ENCODE measurements at places on chromosomes 1 and 21.

DNA sequence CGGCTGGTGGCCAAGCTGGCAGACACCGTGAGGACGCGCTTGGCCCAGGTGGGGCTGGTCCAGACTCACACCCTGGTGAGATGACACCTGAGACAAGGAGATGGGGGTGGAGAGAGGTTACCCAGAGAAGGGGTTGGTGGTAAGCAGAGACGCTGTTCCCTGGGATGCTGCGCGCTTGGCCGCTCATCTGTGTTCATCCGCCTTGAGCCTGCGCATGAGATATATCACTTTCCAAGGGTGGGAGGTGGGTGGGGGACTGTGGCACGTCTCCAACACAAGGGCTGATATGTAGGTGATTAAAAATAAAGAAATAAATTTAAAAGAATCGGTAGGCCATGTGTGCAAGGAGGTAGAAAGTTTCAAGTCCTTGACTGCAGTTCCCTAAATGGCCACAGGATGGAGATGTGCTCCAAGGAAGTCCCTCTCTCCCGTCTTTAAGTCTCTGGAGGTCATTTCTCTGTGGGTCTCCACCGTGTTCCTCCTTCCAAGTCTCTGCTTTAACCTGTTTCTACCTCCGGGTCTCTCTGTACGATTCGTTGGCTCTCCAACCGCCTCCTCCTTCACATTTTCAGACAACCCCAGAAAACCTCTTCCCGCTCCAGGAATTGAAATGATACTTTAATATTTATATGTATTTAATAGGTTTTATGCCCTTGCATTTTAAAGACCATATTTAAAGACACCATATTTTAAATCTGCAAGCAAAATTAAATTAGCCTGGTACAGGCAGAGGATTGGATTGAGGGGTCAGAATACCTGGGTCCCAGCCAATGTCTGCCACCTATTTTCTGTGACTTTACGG is 4.5 kb downstream of the TTC24 start:
- no peak for DNase-seq

DNA sequence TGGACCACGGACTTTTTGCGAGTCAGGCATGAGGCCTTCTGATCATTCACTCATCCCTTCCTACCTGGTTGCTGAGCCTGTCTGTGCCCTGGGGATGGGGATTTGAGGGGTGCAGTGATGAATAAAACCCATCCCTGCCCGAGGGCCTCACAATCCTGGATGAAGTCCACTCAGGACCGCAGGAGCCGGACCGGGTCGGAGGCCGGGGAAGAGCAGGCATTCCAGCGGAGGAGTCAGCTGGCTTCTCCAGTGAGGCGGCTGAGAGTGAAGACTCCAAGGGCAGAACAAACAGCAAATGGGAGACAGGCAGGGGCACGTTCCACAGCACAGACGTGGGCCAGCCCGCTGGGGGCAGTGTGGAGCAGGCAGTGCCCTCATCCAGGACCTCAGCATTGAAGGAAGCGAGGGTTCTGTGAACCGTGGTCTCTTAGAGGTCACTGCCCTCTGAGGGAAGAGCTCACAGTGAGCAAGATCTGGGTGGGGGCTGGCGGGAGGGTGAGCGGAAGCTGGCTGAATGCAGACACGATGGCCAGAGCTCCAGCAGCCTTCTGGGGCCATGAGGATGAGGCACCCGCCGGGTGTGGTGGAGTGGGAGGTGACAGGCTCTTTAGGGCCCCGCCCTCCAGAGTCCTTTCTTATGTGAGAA is 10.9 kb upstream of the LRRC3 start:
- no peak for DNase-seq

DNA sequence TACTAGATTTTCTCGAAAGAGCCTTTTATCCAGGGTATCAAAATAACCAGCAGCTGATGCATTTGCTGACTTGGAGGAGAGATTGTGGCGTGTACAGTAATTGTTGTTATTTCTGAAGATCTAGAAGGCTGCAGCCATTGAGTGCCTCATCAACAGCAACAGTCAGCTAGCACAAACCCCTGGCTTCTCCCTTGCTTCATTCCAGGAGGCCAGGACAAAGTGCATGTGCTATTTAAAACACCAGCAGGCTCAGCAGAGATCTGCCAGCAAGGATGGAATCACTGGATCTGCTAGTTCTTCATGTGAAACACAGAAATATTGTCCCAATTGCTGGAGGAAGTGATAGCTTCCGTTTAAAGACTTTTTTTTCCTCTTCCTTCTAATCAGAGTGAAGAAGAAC is 2.8 kb upstream of the NGF start:
- DNase-seq = no peak

DNA sequence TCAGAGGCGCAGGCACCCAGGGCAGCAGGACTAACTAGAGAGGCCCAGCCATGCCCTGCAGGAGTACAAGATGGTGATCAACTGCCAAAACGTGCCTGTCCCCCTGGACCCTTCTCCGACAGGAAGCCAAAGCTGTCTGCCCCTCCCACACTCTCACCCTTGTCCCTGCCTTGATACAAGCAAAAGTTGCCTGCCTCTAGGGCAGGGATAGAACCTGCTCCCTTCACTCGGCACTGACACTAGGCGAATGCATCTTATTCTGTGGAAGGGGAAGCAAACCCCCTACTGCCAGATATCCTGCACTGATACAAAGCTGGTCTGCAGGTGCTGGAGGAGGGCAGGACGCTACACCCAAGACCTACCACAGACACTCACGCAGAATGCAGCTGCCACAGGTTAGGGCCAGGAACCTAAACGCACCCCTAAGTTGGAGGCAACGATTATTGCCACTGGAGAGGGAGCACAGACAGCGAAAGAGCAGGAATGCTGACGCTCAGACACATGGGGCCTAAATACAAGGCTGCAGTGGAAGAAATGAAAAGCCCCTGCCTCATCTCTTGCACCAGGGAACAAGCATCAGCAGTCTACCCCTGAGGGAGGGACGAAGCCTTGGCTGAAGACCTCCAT is 3.7 kb downstream of the TARBP1 start:
- no peak for DNase-seq

GRCh38 chr1:204123376-204123775 is 28.5 kb downstream of the ETNK2 start:
- no peak for DNase-seq

- no peak for DNase-seq
Observed at GRCh38 chr1:110765640-110766335, 91.0 kb upstream of the KCNA3 start.

GRCh38 chr1:18803151-18803791 is 56.2 kb downstream of the TAS1R2 start:
- DNase-seq = no peak

DNA sequence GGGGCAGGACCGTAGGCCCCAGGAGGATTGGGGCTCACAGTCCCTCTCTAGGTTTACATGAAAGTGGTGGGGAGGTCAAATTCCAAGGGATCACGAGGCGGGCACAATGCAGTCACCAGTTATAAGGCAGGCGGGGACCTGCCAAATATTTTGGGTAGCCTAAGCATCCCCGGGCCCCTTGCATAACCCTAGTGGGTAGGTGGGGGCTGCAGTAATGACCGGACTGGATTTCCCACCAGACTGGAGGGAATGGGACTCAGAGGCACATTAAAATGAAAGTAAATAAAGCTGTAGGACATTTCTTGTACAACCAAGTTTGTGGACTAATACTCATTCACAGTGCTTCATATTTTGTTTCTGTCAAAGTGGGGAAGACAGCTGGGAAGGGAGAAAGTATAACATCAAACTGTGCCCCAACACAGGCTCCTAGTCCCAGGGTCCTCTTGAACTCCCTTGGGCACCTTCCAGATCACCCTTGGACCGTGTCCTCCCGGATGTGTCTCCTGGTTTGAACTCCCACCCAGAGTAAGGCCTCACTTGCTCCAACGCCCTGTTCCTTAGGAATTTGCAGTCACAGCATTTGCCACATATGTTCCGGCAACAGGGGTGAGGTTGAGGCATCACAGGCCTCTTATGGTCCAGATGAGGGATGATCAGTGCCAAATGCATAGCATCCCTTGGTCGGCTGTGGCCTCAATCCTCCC is 28.4 kb upstream of the KIAA0040 start:
- DNase-seq = no peak

DNA sequence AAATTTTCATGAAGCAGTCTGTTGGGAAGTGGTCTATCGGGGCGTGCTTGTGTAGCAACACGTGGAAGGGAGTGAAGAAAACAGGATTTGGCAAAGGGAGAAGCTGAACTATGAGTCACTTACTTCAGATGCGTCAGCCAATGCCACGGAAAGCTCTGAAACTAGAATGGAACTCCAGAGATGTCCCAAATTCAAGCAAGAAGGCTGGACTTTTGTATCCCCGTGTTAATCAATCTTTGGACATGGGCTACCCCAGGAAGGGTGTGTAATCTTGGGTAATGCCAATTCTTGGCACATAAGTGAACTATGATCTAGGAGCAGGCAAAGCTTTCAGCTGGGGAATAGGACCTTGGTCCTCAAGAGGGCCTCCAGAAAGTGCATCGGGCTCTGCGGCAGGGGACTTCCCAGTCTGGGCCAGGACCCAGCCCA is 102.6 kb downstream of the ADSS2 start:
- peak; percentile 69 for DNase-seq

- DNase-seq = no peak
Observed at GRCh38 chr1:12616709-12617373, 1.2 kb downstream of the DHRS3 start.

Data from HS-5 (cell line).